ENCODE measurements at places on chromosomes 7 and 10.

DNA sequence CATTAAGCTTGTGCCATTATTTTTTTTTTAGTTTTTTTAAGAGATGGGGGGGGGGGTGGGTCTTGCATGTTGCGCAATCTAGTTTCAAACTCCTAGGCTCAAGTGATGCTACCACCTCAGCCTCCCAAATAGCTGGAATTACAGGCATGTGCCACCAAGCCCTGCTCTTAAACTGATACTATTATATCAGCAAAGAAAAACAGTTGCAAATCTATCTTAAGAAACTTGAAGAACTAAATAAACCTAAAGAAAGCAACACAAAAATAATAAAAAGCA is 47.5 kb downstream of the BRAF start:
- no peak for DNase-seq

- DNase-seq = no peak
Measured at GRCh38 chr10:47358457-47358856, 10.3 kb downstream of the RBP3 start.

- no peak for DNase-seq
Measured at GRCh38 chr7:138865843-138866242, 67.8 kb upstream of the ATP6V0A4 start.

DNA sequence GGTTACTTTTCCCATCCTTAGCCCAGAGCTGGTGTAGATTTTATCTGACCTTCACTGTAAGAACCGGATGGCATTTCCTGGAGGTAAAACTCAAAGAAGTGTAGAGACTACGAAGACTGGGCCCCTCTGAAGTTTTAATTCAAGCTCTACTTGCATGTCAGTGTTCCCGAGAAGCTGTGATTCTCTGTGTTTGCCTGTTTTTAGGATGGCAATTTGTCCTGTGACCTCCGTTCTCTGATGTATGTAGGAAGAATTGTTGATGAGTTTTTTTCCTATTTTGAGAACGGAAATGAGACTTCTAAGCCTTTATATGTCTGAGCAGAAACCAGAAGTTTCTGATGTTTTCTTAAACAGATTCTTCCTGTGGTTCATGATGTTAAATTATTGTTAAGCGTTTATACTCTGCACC is 94.1 kb downstream of the CDCA7L start:
- DNase-seq = no peak

GRCh38 chr10:5036511-5036910 is 32.9 kb upstream of the AKR1C2 start:
- DNase-seq = no peak

GRCh38 chr7:115153769-115154477 is 232.0 kb downstream of the MDFIC start:
- no peak for DNase-seq

DNA sequence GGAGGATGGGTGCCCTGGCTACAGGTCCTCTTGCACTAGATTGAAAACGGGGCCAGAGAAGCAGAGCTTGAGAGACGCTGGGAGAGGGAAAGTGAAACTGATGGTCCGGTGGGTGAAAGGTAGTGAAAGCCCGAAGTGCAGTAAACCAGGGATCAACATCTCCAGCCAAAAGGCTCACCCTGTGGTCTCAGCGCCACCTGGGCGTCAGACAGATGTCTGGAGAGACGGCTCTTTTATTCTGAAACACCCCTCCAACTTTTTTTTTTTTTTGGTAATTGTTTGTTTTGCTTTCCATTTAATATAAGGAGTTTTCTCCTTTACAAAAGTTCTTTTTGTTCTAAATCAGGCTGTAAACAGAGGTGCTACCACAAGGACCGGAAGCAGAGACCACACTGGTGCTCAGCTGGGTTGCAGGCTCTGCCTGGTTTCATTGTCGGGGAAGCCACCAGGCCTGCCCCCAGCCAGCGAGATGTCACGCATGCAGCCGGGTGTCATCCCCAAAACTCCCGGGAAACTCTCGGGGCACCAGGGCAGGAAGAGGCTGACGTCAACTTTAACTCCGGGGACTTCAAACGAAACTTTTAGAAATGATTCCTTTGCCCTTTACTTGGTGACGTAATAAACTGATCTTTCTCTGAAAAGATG is 11.2 kb downstream of the IL2RA start:
- DNase-seq = peak; percentile 35

DNA sequence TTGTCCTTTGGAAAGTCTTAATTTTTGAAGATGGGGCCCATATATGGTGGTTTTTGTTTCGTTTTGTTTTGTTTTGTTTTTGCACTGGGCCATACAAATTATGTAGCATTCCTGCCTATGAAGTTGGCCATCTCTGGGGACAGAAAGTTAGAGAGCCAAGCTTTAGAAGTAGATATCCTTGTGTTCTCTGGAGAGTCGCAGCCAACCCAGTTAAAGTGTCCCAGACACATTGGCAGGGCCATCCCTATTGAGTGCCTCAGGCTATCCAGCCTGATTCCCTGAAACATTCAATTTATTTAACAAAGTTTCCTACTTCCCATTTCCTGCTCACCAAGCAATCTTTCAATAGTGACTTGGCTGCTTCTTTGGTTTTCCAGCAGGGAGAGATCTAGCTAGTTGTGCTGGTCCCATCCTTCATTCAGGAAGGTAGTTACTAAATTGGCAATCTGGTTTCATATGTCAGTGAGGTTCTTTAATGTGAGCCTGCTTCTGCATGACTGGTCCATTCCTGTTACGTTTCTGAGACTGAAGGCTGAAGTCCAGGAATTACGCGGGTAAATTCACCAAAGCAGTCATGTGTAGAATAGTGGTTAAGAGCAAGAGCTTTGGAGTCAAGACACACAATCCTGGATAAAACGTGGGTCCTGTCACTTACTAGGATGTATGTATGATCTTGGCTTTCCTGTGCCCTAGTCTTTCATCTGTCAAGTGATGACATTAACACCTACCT is 49.3 kb upstream of the HBP1 start:
- no peak for DNase-seq

- no peak for DNase-seq
Measured at GRCh38 chr10:132884041-132884440, 58.3 kb downstream of the CFAP46 start.

DNA sequence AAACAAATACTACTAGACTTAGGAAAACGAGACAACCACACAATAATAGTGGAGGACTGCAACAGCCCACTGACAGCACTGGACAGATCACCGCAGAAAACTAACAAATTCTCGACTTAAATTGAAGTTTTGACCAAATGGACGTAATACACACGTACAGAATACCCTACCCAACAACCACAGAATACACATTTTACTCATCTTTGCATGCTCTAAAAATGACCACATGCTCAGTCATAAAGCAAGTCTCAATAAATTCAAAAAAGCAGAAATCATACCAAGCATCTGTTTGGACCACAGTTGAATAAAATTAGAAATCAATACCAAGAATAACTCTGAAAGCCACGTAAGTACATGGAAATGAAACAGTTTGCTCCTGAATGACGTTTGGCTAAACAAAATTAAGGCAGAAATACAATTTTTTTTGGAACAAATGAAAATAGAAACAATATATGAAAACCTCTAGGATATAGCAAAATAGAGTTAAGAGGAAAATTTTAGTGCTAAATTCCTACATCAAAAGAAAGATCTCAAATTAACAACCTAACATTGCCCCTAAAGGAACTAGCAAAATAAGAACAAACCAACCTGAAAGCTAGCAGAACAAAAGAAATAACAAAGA is 30.6 kb downstream of the MAPK8 start:
- no peak for DNase-seq

DNA sequence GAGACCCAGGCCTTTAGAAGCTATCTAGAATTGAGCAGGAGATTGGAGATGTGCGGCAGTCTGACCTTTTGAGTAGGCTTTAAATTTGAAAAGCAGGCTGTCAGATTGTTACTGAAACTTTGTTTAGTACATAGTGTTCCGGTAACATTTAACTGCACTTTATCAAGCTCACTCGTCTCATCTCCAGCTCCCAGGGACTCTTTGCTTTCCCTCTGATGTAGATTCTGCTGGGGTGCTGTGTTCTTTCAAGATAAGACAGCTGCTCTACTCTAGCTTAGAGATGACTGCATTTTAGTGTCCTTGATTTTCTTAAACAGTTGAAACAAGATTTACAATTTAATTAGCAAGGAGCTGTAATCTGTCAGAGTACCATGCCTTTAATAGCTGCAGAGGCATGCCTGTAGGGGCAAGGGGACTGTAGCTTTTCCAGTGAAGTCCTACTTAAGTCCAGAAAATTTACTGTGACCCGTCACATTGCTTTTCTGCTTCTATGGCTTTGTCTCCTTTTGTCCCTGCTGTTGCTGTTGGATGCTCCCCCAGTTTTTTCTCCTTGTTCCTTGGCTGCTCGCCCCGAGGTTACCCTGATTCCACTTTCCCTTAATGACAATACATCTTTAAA is 56.4 kb upstream of the MTPN start:
- DNase-seq = no peak

- DNase-seq = no peak
Measured at GRCh38 chr10:78630944-78631838, 437.6 kb upstream of the ZMIZ1 start.

GRCh38 chr7:140478246-140479061 is 851 bp downstream of the MKRN1 start:
- DNase-seq = peak; percentile 29

GRCh38 chr7:30616318-30616717 is 21.6 kb downstream of the GARS1 start:
- DNase-seq = no peak

DNA sequence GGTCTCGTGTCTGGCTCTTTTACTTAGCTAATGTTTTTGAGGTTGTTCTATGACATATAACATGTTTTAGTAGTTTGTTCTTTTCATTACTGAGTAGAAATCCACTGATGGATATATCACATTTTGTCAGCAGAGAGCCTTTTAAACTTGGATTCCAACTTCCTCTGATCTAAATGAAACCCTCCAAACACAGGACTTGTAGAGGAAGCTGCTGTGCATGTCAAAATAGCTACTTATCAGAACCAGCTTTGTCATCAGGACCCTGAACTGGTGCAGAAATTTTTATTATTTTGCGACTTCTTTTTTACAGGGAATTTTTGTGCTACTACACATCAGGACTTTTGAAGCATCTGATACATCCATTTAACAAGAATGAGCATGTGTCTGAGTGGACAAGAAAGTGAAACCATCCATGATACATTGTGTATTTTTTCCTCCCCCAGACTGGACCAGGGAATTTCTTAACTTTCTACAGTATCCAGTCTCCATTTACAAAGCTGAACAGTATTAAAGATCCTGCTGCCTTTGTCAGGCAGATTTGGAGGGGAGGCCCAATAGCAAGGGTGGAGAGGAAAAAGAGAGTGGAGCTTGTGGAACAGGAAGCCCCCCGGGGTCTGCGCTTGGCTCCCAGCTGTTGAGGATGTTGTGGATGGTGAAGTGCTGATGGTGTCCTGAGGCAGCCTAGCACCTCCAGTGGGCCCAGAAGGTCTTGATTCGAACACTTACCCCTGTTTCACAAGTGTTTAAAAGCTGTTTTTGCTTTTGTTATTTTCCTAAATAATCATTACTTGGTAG is 29.3 kb upstream of the MTPAP start:
- no peak for DNase-seq
